ENCODE measurements at places on chromosomes 6 and 20.

DNA sequence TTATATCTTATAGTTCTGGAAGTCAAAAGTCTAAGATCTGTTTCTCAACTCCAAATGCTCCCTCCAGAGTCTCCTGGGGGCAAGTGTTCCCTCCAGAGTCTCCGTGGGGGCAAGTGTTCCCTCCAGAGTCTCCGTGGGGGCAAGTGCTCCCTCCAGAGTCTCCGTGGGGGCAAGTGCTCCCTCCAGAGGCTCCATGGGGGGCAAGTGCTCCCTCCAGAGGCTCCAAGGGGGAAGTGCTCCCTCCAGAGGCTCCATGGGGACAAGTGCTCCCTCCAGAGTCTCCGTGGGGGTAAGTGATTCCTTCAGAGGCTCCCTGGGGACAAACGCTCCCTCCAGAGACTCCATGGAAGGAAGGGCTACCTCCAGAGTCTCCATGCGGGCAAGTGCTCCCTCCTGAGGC, 34.0 kb upstream of the THBS2 start:
- no peak for DNase-seq

DNA sequence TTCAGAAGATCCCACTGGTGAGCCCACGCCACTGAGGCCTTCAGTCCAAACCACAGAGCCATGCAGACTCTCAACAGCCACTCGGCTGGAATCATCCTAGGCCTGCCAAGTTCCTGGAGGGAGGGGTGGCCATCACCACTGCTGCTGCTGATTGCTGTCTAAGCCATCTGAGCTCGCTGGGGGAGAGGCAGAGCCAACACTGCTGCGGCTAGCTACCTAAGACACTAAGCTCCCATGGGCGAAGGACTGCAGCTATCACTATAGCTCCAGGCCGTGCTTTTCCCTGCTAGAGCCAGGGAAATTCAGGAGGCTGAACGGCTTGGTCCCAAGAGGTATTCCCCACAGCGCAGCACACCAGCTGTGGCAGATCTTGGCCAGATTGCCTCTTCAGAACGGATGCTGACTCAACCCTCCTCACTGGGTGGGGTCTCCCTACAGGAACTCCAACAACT, 73.6 kb downstream of the TBC1D32 start:
- DNase-seq: peak; percentile 55

GRCh38 chr6:109095835-109096084, 453 bp downstream of the CEP57L1 start:
- DNase-seq: no peak

DNA sequence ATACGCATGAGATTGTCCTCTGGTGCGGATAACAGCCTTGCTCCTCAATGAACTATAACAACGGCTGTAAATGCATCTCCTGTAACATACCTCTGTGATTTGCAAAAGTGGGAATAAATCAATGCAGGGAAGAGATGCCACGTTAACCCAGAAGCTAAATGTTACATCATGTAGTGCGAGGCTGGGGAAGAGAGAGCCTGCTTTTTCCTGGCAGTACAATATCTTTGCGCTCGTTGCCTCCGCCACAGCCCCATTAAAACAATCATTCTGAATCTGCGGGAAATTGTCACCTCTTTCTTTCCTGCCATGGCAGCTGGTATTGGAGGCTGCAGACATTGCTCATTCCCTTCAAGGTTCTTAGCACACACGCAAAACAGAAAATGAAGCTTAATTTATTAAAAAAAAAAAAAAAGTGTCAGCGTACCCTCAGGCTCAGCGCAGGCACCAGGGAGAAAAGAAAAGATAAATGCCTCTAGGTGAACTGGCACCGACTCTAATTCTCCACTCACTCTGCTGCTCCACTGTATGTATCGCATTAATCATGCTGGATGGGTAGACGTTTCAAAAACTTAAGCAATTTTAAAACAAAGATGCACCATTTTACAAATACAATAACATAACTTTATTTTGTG, 70.2 kb upstream of the TFB1M start:
- DNase-seq: no peak

DNA sequence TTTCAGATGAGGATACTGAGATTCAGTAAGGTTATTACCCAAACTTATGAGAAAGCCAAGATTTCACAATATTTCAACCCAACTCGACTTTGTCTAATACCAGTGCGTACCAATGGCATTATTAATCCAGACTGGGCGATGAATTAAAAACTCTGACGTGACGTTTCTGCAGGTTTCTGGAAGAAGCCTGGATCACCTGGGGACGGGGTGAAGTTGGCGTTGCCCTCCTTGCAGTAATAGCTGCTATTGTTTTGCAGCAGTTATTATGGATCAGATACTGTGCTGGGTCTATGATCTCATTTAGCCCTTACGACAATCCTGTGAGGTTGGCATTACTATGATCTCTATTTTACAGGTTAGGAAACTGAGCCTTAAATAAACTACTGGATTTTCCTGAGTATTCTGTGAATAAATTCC, 569 bp upstream of the CDC5L start:
- no peak for DNase-seq

DNA sequence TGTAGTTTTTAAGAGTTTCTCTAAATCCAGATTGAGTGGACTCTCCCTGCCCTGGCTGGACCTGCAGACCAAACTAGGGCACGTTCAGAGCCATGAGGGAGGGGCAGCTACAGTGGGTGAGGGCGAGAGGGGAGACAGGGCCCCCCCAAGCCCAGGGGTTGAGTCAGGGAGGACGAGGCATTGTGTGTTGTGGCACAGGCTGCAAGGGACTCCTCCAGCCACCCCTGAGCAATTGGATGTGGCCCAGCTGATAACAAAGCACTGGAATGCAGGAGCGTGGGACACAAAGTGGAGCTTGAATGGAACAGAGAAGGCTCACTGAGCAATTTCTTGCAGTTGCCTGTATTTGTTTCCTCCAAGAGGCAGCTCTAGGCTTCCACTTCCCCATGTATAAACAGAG, 43.5 kb upstream of the MYL9 start:
- DNase-seq: peak; percentile 62

GRCh38 chr20:4681991-4682401, 39.7 kb upstream of the PRND start:
- DNase-seq: no peak

- peak; percentile 72 for DNase-seq
Measured at GRCh38 chr20:24149881-24150307, 161.3 kb upstream of the GGTLC1 start.

GRCh38 chr6:163793011-163793983, 378.8 kb downstream of the QKI start:
- DNase-seq: no peak

- no peak for DNase-seq
Measured at GRCh38 chr20:59191036-59191755, 27.6 kb downstream of the ZNF831 start.

GRCh38 chr6:163711615-163712565, 297.4 kb downstream of the QKI start:
- DNase-seq: peak; percentile 90

- no peak for DNase-seq
Measured at GRCh38 chr6:46012834-46013233, 2.8 kb downstream of the CLIC5 start.

- DNase-seq: peak; percentile 32
Measured at GRCh38 chr20:62356589-62357186, 10.4 kb downstream of the LAMA5 start.

DNA sequence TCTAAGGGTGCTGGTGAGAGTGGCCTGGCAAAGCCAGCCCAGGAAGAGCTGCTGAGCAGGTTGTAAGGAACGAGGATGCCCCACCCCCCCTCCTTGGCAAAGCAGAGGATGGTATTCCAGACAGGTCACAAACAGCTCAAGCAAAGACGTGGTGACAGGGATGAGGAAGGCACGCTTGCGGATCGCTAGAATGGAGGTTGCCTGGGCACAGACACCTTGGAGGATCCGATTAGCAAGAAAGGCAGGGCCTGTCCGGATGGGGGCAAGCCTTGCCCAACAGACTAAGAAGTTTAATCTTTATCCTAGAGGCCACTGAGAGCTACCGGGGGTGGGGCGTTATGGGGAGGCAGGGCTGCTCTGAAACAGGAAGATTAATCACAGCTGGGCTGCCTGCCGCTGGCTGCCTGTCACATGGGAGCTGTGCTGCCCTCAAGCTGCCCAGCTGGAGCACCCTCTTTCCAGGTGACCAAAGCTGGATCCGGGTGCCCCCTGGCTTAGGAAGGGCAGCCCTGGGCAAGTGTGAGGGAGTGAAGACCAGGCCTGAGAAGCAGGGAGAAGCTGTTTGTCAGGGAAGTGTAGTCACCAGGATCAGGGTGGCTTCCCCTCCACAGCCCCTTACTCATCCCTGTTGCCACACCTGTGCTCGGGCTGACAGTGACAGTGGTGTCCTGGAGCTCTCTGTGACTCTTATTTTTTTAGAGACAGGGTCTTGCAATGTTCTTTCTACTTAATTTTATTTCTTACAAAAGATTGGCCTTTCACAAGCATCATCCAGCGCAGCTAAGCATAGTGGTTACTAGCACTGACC, 9.1 kb upstream of the MAPK13 start:
- DNase-seq: peak; percentile 47

DNA sequence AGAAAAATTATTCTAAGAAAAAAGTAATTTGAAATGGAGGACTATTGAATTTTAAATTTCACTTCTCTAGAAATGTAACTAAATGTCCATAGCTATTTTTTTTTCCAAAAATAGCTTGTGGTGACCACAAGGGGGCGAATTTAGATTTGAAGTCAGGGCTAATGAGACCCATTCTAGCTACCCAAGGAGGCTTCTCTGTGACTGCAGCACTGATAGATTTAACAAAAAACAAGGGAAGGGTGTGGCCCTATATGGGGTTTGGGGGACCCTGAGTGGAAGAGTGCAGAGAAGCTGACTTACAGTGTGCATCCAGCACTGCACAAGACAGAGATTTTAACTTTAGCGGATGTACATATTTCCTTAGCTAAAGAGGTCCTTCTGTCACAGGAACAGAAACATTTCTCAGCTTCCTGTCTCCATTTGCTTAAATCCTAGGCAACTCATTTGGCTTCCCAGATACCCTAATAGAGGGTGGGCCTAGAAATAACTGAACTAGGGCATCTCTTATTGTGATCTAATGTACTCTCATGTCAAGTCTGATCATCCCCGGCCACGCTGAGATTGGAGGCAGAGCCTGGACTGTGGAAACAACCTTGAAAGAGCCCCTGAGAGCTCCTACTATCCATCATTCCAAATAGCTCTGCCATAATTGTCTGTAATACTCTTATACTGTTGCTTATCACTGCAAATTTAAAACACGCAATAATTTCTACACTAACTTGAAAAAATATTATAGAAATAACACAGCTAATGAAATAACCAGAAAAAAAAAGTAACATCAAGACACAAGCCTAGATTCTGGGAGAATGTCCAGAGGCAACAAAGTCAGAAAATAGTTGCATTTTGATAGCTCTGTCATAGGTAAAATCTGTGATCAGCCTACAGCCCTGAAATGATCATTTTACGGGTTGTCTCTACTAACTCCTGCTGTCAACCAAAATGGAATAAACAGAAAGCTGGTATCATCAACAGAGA, 93.6 kb downstream of the SNAP91 start:
- DNase-seq: no peak

DNA sequence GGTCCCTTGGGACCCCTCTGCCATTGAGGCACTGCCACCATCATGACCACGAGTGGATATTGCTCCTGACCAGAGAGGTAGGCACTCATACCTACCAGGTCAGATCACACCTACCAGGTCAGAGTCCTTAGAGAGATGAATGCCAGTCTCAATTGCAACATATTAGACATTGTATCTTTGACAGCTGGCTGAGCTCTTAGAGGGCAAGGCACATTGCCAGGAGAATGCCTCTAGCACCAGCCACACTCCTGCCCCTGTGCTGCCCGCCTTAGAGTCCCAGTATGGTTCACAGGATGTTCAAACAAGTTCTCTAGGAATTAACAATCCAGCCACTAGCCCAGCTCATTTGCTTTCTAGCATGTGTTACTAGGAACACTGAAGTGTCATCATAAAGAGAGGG, 65.9 kb downstream of the TMEM244 start:
- no peak for DNase-seq

- no peak for DNase-seq
Measured at GRCh38 chr6:27288136-27289044, 23.7 kb downstream of the POM121L2 start.

DNA sequence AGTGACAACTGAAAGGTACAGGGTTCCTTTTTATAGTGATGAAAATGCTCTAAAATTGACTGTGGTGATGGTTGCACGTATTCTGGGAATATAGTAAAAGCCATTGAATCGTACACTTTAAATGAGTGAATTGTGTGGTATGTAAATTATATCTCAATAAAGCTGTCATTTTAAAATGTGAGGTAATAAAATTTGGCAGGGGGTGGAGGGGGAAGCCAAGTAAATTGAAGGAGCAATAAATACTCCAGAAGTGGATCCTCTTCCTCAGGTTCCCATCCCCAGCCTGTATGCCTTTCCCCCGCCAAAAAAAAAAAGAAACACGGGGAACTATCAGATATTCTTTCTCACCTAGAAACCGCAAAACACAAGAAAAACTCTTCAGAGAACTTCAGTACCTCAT, 161.4 kb downstream of the MTFR2 start:
- no peak for DNase-seq

DNA sequence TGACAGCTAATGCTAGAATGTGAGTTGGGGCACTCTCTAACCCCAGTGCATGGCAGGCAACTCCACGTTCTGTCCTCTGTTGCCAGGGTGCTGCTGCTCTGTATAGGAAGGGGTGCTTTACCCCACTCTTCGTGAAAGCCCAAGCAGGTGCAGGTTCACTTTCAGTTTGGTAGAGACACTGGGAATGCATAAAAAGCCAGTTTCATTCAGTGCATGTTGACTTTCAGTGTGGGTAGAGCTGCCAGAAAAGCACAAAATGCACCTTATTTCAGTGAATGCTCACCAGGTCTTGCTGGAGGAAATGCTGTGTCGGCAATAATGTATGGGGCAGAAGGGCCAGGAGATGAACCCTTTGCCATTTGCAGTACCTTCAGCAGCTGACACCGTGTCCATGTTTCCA, 62.1 kb upstream of the ADGRB3 start:
- DNase-seq: no peak

DNA sequence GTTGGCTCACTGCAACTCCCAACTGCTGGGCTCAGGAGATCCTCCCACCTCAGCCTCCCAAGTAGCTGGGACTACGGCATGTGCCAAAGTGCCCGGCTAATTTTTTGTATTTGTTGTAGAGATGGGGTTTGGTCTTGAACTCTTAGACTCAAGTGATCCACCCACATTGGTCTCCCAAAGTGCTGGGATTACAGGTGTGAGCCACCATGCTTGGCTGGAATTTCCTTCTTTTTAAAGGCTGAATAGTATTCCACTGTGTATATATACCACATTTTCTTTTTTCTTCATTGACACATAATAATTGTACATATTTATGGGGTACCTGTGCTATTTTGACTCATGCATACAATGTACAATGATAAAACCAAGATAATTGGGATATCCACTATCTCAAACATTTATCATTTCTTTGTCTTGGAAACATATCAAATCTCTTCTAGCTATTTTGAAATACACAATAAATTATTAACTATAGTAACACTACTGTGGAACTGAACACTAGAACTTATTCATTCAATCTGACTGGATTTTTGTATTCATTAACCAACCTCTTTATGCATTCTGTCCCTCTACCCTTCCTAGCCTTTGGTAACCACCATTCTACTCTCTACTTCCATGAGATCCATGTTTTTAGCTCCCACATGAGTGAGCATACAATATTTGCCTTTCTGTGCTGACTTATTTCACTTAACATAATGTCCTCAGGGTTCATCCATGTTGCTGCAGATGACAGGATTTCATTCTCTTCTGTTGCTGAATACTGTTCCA, 7.8 kb downstream of the MDC1 start:
- DNase-seq: no peak

- DNase-seq: no peak
Measured at GRCh38 chr6:110646951-110647910, 168.0 kb downstream of the CDK19 start.
